ENCODE measurements at places on chromosomes 4 and X.

DNA sequence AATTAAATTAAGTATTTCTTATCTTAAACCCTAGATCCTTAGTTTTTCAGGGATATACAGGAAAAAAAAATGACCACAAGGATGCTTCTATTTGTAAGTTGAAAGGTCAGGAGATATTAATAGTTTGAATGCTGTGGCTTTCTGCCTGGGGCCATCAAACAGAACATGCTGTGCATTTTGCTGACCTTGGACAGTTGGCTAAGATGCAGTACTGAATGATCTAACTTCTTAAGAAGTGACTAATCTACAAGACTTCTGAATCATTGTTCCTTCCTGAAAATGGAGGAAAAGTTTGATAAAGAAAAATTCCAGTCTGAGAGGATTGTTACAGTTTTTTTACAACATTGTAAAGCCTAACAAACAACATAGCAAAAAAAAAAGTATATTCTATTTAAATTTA lies 237.8 kb upstream of the JADE1 start:
- DNase-seq = peak; percentile 91

GRCh38 chr4:161148051-161148450 lies 1015.7 kb downstream of the FSTL5 start:
- no peak for DNase-seq

- no peak for DNase-seq
Measured at GRCh38 chr4:165209796-165210195, 2.4 kb downstream of the KLHL2 start.

DNA sequence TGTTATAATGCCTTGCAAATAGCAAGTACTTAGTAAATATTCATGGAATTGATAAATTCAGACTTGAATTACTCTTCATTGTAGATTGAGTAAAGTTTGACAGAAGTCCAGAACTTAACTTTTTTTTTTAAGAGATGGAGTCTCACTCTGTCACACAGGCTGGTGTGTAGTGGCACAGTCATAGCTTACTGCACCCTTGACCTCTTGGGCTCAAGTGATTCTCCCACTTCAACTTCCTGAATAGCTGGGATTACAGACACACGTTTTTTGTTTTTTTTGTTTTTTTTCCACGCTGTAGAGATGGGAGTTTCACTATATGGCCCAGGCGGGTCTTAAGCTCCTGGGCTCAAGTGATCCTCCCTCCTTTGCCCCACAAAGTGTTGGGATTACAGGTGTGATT lies 32.1 kb downstream of the UBE2K start:
- peak; percentile 9 for DNase-seq

DNA sequence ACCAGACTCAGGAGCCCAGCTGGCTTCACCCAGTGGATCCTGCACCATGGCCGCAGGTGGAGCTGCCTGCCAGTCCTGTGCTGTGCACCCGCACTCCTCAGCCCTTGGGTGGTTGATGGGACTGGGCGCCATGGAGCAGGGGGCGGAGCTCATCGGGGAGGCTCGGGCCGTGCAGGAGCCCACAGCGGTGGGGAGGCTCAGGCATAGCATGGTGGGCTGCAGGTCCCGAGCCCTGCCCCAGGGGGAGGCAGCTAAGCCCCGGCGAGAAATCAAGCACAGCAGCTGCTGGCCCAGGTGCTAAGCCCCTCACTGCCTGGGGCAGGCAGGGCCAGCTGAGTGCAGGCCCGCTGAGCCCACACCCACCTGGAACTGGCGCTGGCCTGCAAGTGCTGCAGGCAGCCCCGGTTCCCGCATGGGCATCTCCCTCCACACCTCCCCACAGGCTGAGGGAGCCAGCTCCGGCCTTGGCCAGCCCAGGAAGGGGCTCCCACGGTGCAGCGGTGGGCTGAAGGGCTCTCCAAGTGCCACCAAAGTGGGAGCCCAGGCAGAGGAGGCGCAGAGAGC lies 464.1 kb upstream of the DIPK2B start:
- no peak for DNase-seq

GRCh38 chr4:157115613-157116335 lies 39.8 kb downstream of the GLRB start:
- DNase-seq = peak; percentile 85

DNA sequence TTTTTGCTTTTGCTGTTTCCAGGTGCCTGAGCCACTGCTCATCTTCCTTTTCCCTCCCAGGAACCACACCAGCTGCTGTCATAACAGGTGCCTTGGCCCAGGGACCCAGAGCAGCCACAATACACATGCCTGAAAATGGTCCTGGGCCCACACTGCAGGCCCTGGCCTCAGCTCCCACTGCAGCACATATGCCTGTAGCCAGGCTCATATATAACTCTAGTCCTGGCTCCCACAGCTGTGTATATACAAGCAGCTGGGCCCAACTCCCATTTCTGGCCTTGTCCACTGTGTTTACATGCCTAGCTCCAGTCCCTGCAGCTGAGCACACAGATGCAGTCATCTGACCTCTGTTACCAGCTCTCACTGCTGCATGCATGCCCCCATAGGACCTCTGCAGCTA lies 930.5 kb downstream of the ADGRL3 start:
- DNase-seq = no peak

DNA sequence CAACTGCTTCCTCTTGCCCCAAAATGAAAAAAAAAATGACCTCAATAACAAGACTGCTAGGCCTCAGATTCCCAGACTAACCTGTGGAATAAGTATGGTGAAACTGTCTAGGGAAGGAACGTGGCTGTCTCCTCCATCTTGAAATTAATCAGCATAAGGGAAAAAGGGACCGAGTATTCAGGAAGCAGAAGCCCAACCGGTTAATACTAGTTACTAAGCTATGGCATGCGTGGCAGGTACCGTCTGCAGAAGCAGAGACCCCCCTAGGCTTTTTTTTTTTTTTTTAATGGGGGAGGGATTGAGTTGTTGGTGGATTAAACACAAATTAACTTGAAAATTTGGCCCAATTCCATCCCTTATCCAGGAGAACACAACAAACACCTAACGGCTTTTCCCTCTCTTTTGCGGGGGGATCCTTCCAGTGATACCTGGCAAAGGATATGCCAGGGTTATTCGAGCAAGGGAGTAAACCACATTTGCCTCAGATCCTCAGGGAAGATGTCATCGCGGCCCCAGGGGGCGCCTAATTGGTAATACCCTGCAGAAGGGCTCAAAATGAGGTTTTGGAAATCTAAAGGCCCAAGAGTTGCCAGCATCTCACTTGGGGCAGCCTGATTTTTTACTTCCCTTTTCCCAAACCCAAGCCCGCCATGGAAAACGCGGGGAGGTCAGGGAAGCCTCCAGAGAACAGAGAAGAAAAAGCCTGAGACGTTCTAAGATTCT lies 893 bp downstream of the RLIM start:
- peak; percentile 19 for DNase-seq

DNA sequence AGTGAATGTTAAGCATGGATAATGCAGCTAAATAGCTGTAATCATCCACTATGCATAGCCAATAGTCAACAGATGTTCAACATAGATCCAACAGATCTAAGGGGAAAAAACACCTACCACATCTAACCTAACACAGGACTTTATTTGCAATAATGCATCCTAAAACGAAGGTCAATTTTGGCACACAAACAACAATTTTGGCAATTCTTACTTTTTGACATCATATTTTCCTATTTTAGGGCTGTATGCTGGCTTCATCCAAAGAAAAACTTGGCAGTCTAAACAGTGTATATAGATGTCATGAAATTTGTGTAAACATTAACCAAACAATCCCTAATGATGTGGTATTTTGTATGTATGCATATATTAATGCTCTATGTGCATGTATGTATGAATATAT lies 33.2 kb downstream of the UNC5C start:
- no peak for DNase-seq

DNA sequence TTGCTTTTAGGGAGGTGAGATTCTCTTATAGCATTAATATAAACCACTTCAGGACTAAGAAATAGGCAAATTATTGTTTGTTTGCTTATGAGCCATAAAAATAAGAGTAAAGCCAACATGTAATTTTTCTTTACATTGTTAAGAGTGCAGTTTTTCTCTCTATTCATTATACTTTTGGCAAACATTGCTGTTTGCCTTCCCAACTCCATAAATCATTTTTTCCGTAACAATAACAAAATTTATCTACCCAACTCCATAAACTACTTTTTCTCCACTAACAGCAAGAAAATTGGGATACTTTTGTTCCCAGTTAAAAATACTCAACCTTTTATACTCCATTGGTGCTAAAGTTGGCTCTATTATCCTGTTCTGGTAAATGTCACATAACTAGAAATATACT lies 229.7 kb upstream of the GPRIN3 start:
- no peak for DNase-seq

GRCh38 chr4:87030755-87031441 lies 96.1 kb downstream of the AFF1 start:
- no peak for DNase-seq

DNA sequence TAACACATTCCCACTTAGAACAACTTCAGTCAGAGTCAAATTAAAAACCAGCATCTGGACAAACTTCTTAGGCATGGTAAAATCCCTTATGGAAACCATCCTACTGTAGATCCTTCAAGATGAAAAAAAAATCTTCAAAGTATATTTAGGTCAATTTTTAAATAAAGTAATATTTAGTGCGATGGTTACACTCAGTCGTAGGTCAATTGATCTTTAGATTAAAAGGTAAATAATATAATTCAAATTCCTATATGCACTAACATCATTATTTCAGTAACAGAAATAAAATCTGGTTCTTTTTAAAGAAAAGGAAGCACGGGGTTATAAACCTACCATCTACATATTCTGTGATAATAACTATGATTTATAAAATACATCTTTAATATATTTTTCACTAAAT lies at the start of gene UGT2A2:
UGT2A2 (minus strand) TSS at position 101 of the 400 bp plus-strand sequence; CDS start at position 99, 2 bp downstream.
- no peak for DNase-seq

DNA sequence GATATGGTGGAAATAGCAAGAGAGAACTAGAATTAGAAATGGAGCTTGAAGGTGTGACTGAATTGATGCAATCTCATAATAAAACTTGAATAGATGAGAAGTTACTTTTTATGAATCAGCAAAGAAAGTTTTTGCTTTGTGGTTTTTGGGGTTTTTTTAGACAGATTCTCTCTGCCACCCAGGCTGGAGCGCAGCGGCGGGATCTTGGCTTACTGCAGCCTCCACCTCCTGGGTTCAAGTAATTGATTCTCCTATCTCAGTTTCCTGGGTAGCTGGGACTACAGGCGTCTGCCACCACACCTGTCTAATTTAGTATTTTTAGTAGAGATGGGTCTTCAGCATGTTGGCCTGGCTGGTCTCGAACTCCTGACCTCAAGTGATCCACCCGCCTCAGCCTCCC lies 23.7 kb upstream of the NEIL3 start:
- no peak for DNase-seq

- DNase-seq = no peak
Measured at GRCh38 chr4:150888625-150889024, 126.5 kb downstream of the LRBA start.

GRCh38 chr4:385934-386707 lies 48.5 kb downstream of the ZNF141 start:
- no peak for DNase-seq

GRCh38 chrX:71366674-71367256 lies 608 bp downstream of the TAF1 start:
- DNase-seq = peak; percentile 28

- DNase-seq = no peak
Measured at GRCh38 chr4:6621556-6621927, 18.9 kb upstream of the MRFAP1 start.

DNA sequence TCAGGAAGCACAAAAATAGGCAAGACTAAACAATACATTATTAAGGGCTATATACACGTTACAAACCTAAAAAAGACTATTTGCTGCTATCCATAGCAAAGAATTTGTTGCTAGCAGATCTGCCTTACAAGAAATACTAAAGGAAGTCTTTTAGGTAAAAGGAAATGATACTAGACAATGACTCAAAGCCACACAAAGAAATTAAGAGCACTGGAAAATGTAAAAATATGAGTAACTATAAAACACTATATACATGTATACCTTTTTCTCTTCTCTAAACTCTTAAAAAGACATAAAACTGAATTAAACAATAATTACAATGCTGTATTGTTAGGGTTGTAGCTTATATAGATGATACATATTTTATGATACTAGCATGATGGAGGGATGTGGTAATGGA lies 25.7 kb downstream of the SLC9A7 start:
- no peak for DNase-seq

- DNase-seq = no peak
Measured at GRCh38 chr4:138225477-138225876, 16.7 kb downstream of the SLC7A11 start.

GRCh38 chr4:124067046-124067445 lies 645.5 kb downstream of the ANKRD50 start:
- no peak for DNase-seq

GRCh38 chrX:10157543-10157942 lies 768 bp downstream of the CLCN4 start:
- DNase-seq = peak; percentile 49

- peak; percentile 31 for DNase-seq
Measured at GRCh38 chr4:23614284-23614892, 275.5 kb downstream of the PPARGC1A start.

GRCh38 chr4:125501568-125501967 lies 186.8 kb downstream of the FAT4 start:
- no peak for DNase-seq

DNA sequence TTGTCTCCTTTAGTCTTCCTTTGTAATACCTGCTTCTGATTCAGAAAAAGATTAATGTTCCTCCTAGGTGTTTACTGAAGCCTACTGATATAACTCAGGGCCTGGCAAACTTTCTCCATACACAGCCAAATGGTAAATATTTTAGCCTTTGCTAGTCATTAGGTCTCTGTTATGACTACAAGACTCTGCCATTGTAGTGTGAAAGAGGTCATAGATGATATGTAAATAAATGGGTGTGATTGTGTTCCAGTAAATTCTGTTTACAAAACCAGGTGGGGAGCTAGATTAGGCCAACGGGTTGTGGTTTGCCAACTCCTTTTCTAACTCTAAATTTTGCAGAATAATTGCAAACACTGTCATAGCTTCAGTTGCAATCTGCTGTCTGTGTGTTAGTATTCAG lies 568.1 kb upstream of the GNPDA2 start:
- DNase-seq = no peak

DNA sequence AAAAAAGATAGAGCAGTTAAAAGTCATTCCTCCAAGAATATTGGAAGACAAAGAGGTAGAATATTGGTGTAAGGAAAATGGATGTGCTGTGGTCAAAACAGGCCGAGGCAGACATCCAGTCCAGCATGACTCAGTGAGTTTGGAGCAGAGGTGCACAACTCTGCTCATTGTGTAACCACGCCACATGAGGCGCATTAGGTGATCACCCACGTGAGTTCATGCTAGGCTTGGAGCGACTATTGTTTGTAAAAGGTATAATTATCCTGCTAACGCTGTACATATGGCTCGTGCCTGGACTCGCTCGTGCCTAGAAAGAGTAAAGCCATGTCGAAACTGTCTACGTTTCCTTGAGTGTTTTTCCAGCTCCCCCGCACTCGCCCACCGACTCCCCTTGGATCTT lies 23.9 kb downstream of the C4orf54 start:
- DNase-seq = no peak

GRCh38 chr4:184451726-184452125 lies 22.6 kb downstream of the IRF2 start:
- no peak for DNase-seq

GRCh38 chr4:7842384-7843279 lies 97.0 kb downstream of the AFAP1 start:
- DNase-seq = peak; percentile 99

Measured in fibroblast of skin of scalp (primary cell).